NCI-H2107 (cell line): ENCODE measurements at places on chromosomes 11 and 22.

DNA sequence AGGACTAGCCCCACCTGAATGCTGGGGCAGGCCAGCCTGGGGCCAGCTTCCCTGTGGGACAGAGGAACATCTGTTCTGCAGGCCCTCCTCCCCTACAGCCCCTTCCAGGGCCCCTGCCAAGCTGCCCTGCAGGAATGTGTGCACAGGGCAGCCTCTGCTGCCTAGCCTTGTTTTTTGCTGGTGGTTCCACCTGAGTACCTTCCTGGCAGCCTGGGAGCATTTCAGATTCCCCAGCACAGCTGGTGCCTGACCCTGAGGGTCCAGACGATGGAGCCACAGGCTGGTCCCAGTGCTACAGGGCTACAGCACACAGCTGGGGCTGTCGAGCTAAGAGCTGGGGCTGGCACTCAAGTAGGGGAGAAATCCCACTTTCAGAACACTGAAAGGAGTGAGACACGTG, 22.3 kb upstream of the GPR83 start:
- no peak for DNase-seq

GRCh38 chr22:42388130-42388797, 43.9 kb downstream of the NFAM1 start:
- peak; percentile 71 for DNase-seq

GRCh38 chr11:57513911-57514537, 1.5 kb downstream of the SLC43A1 start:
- DNase-seq: no peak

- no peak for DNase-seq
These were observed 14.2 kb downstream of the RAB6A start for GRCh38 chr11:73746701-73747100.

GRCh38 chr11:112175599-112175952, 264 bp downstream of the BCO2 start:
- no peak for DNase-seq

- DNase-seq: no peak
These were observed 3.9 kb upstream of the MUC15 start for GRCh38 chr11:26575946-26576345.
